ENCODE measurements at places on chromosomes 5 and 9.

- no peak for DNase-seq
Measured at GRCh38 chr5:139808481-139809330, 13.1 kb downstream of the PSD2 start.

DNA sequence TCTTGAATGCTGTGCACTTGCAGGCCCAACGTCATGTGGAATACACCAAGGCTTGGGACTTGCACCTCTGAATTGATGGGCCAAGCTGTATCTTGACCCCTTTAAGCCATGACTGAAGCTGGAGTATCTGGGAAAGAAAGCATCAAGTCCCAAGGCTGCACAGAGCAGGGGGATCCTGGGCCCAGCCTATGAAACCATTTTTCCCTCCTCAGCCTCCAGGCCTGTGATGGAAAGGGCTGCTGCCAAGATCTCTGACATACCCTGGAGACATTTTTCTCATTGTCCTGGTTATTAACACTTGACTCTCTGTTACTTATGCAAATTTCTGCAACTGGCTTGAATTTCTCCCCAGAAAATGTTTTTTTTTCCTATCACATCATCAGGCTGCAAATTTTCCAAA, 174.0 kb upstream of the SNX2 start:
- no peak for DNase-seq

DNA sequence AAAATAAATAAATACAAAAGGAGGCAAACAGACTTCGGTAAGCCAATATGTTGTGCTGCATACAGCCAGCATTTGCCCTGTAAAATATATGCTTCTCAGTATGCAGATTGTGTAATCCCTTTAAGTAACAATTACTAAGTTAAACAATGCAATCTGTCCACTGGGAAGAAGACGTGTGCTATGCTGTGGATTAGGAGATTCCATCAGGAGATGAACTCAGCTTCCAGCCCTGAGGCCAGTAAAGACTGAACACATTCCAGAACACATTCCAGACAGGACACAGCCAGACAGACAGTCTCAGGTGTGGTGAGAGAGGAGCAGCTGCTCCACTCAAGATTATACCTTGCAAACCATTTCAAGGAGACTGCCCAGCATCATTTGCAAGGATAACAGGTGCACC, 97.8 kb downstream of the MPDZ start:
- DNase-seq: no peak

- no peak for DNase-seq
Measured at GRCh38 chr9:22240619-22241018, 206.0 kb upstream of the DMRTA1 start.

DNA sequence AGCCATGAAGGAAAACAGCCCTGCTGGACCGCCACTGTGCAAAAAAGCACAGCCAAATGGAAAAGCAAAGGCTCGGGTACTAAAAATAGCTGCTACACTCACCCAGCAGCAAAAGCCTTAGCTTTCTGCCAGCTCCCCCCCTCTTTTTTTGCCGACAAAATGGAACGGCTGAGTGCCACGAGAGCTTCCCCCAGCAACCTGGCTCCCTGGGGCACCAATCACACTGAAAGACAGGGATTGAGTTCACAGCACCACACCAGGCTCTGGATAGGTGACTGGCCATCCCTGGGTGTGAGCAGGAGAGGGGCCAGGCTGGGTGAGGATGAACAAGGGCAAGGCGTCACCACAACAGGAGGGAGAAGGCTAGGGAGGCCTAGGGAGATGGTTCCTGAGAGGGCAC, 66.7 kb downstream of the SIL1 start:
- no peak for DNase-seq

GRCh38 chr9:5292141-5292540, 12.4 kb downstream of the RLN2 start:
- DNase-seq: no peak

DNA sequence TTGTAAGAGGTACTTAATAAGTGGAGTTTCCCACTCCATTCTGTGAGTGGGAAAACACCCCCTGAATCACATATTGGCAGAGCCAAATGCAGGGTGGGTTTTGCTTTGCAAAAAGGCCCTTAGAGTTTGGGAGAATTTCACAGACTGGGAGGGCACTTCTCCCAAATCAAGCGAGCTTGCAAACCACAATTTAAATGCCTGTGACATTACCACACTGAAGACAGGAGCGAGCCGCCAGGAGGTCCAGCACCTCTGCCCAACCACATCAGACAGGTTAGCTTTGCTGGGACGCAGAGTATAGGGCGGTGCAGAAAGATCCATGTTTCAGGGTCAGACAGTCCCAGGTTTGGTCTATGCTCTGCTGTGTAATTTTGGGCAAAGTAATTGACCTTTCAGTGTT, 2.3 kb downstream of the ALAD start:
- no peak for DNase-seq

GRCh38 chr5:156330141-156330870, 3.3 kb downstream of the SGCD start:
- DNase-seq: no peak

DNA sequence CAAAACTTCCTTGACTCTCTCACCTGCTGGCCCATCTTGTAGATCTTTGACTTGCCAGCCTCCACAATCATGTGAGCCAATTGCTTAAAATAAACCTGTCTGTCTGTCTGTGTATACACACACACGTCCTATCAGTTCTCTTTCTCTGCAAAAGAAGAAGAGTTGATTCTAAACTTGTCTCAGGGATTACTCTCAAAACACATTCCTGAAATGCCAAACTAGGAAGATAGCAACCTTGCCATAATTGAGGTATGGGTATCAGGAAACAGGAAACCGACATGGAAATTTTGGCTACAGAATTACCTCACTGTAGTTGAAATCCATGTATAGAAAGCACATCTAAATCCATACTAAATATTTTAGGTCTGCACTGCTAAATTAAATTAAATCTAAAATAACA, 483.4 kb downstream of the PLK2 start:
- DNase-seq: no peak

DNA sequence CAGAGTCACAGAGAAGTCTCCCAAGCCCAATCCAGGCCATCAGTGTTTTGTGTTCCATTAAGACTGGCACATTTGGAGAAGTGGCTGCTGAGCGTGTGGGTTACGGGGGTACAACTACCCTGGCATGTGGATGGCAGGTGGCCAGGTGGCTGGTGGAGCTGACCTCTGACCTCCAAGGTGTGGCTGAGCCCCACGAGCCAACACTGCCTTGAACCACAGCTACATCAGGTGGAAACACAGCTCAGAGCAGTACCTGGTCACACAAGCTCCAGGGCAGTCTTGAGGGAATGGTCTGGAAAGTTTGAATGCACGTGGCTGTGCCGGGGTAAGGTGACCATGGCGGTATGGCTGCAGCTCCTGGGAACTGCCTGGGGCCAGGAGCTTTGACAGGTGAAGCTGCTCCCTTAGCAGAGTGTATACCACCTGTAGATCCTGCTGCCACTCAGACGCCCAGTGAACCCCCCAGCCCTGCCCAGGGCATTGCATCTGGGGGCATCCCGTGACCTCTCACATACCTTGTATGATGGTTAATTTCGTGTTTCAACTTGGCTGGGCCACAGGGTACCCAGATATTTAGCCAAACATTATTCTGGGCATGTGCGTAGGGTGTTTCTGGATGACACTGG, 207.9 kb downstream of the GADD45G start:
- DNase-seq: no peak

- no peak for DNase-seq
Measured at GRCh38 chr5:135578305-135578684, 496 bp downstream of the CXCL14 start.

DNA sequence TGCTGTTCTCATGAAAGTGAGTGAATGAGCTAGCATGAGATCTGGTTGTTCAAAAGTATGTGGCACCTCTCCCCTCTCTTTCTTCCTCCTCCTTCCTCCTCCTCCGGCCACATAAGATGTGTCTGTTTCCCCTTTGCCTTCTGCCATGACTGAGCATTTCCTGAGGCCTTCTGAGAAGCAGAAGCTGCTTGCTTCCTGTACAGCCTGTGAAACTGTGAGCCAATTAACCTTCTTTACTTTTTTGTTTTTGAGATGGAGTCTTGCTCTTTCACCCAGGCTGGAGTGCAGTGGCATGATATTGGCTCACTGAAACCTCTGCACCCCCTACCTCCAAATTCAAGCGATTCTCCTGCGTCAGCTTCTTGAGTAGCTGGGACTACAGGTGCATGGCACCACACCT, 6.1 kb downstream of the S100Z start:
- DNase-seq: peak; percentile 30

GRCh38 chr5:74237571-74238145, 402.9 kb downstream of the ENC1 start:
- DNase-seq: no peak

DNA sequence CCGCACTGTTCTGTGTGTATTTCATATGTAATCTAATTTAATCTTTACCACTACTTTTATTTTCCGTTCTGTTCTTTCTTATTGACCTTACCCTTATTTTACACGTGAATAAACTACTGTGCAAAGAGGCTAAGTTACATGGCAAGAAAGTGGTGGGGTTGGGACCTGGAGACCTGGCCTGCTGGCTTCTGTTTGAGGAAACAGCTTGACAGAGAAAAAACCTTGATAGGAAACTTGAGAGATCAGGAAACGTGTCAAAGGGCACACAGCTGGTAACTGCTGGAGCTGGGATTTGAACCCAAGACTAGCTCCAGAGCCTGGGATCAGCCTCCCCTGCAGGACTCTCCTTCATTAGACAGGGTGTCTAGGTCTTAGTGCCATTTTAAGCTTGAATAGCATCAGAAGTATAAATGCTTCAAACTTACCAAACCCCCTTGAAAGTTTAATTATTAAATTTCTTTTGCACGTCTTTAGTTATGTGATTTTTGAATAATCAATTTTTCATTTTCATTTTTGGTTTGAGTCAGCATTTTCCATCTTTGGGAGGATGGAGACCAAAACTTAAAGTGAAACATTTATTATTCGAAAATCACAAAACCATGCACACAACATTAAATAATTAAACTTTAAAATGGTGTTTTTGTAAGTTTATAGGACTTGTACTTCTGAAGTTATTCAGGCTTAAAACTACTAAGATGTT, 129.5 kb downstream of the RGS3 start:
- DNase-seq: no peak

- peak; percentile 52 for DNase-seq
Measured at GRCh38 chr9:96014078-96014477, 138.6 kb downstream of the ERCC6L2 start.

- DNase-seq: no peak
Measured at GRCh38 chr5:134143944-134144941, 29.8 kb downstream of the TCF7 start.

GRCh38 chr5:161189452-161189851, 337.4 kb upstream of the ATP10B start:
- no peak for DNase-seq

- peak; percentile 35 for DNase-seq
Measured at GRCh38 chr5:10595672-10596309, 31.9 kb downstream of the ANKRD33B start.

DNA sequence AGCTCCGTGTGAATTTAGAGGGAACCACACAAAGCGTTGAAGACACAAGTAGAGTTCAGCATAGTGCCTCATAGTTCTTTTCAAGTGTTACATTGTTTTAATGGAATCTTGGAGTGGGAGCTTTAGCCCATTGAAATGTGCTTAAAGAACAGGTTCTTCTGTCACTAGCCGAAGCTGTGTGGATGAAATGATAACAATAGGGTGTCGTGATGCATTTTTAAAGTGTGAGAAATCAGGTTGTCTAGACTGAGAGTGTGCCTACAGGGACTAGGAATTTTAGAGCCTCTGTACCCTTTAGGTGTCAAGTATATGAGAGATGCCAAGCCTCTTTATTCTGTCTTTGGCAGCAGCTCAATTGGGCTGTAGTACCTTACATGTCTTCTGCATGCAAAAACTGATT, 83.0 kb downstream of the NDUFS4 start:
- no peak for DNase-seq

- no peak for DNase-seq
Measured at GRCh38 chr9:80932181-80932580, 757.2 kb downstream of the TLE1 start.

Measured in activated CD4-positive, alpha-beta T cell treated with anti-CD3 and anti-CD28 coated beads for 4 hours (primary cell).